Thyroid gland (tissue), 4 donors: ENCODE measurements at places on chromosomes 4 and X.
A peak's percentile ranks its signal among the peaks of the same experiment; 100 is the strongest.

DNA sequence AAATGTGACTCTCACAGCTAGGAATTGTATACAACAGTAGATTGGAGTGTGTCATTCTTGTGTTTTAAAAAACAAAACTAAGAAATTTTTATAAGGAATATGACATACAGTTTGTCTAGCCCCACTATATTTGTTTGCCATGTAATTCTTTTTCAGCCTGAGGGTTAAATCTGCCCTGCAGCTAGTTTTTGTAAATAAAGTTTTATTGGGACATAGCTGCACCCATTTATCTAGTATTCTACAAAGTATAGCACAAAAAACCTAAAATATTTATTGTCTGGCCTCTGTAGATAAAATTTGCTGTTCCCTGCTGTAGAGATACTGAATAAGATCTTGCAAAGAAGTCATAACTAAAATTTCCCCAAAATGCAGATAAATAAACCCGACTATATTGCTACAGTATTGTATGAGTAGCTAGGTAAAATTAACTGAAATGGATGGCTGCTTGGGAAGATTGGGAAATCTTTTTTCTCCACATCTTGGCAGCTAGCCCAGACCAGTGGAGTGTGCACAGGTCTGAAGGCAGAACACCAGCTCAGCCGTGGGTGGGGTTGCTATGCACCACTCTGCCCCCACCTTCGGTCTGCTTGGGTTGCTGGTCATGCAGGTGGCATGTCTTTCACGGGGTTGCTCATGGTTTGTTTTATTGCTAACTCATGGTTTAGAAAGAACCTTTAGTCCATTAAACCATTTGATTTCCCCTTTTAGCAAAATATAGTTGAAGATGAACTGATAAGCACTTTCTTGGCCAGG, 127.9 kb downstream of the KLHL8 start:
- peak; percentile 99 for DNase-seq

DNA sequence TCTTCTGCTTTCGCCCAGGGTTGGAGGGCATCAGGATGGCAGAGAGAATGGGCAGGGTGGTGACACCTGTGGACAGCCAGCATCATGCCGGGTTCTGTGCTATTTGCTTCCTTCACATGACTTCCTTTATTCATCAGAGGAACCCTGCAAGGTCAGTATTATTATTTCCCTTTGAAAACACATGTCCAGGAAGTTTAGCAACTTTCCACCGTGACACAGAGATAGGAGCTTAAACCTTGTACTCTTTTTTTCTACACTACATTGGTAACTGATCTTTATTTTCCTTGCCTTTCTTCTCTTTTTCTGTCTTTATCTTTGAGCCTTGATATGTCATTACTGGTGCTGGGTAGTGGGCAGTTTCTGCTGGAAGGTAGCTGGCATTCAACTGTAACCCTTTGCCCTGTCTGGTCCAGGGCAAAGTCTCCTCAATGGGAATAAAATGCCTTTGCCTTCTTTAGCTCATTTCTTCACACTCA, 5.0 kb upstream of the MGST2 start:
- DNase-seq = no peak

GRCh38 chr4:148030193-148030873, 298.4 kb downstream of the ARHGAP10 start:
- DNase-seq = no peak

GRCh38 chrX:3293251-3293650, 53.2 kb downstream of the MXRA5 start:
- DNase-seq = no peak

- no peak for DNase-seq
Observed at GRCh38 chr4:113499166-113499565, 262.4 kb downstream of the CAMK2D start.

DNA sequence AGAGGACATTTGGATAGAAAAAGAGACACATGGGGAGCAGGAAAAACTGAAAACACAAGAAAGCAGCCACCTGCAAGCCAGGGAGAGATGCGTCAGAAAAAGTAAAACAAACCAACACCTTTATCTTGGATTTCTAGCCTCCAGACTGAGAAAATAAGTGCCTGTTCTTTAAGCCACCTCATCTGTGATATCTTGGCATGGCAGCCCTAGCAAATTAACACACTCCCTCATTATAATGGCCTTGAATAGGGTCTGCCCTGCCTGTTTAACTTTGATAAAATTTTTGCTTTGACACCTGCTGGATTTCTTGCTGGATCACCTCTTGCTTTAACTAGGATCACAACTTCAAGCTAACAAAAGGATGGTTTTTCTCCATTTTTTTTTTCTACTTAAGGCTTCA, 1892.0 kb upstream of the IGFBP7 start:
- DNase-seq = no peak

DNA sequence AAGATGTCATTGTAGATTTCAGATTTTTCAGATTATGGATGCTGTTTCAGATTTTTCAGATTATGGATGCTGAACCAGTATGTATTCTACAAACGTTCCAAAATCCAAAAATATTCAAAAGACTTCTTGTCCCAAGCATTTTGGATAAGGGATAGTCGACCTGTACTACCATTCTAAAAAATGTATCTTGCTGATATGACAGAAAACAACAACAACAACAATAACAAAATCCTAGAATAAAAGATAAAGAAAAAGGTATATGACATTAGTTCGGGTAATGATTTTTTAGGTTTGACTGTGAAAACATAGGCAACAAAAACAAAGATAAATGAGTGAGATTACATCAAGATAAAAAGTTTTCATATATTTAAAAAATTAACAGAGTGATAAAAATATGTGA, 122.1 kb downstream of the GABRA2 start:
- DNase-seq = no peak

DNA sequence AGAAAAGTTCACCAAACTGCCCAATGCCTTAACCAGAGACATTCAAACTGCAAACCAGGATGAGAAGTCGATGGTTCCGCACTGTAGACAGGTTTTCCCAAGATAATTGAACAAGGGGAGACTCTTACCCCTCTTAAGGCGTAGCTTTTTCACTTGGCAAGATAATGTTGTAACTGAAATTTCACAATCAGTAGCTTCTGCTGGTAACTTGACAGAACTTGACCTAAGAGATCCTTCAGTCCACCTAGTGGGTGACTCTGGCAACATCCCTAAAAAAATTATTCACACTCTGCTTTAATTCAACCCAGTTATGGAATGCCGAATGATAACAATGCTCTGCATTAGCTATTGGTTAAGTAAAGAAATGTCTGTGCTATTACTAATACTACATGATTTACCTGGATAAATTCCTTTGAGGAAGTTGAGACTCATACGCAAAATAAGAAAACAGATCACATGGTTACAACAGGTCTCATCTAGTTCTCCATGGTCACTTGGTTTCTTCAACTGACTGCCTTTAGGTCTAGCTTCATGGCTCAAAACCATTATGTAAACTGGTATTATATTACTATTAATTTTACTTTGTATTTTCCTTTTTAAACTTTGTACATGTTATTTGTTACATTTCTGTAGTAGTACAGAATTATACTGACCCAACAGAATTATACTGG, 9.1 kb downstream of the ELF2 start:
- no peak for DNase-seq

- DNase-seq = no peak
Observed at GRCh38 chrX:112761242-112762207, 79.1 kb downstream of the AMOT start.

GRCh38 chr4:102614801-102615200, 113.6 kb downstream of the NFKB1 start:
- no peak for DNase-seq

GRCh38 chr4:123510221-123510620, 113.6 kb downstream of the SPRY1 start:
- no peak for DNase-seq

DNA sequence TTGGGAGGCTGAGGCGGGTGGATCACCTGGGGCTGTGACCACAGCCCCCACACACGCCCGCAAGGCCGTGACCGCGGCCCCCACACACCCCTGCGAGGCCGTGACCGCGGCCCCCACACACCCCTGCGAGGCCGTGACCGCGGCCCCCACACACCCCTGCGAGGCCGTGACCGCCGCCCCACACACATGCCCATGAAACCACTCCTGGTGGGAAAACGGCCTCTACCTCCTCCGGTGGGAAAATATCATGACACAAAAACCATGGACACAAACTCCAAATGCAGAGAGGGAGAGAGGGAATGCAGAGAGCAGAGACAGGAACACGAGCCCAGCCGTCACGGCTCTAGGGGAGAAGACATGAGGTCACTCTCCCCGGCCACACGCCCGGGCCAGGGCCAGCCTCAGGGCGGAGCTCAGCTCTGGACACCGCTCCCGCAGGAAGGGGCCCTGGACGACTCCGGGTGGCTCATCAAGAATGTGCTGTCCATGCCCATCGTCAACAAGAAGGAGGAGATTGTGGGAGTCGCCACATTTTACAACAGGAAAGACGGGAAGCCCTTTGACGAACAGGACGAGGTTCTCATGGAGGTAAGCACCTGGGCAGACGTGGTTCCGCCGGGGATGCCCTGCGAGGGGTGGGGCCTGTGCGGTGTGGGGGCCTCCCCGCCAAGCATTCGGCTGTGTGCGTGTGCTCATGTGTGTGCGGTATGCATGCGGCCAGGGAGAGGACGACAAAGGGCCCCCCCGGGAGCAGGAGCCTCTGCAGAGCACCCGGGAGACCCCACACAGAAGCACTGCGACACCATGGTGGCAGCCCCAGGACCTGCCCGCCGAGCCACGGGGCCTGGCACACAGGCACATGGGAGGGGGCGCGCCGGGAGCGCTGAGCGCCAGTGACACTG, 17.4 kb downstream of the ATP5ME start:
- no peak for DNase-seq

- DNase-seq = no peak
Observed at GRCh38 chr4:111930659-111931058, 214.6 kb upstream of the FAM241A start.

GRCh38 chr4:76265631-76266218, 14.2 kb downstream of the FAM47E start:
- no peak for DNase-seq

GRCh38 chr4:109419679-109420078, 13.9 kb upstream of the SEC24B start:
- DNase-seq = no peak

DNA sequence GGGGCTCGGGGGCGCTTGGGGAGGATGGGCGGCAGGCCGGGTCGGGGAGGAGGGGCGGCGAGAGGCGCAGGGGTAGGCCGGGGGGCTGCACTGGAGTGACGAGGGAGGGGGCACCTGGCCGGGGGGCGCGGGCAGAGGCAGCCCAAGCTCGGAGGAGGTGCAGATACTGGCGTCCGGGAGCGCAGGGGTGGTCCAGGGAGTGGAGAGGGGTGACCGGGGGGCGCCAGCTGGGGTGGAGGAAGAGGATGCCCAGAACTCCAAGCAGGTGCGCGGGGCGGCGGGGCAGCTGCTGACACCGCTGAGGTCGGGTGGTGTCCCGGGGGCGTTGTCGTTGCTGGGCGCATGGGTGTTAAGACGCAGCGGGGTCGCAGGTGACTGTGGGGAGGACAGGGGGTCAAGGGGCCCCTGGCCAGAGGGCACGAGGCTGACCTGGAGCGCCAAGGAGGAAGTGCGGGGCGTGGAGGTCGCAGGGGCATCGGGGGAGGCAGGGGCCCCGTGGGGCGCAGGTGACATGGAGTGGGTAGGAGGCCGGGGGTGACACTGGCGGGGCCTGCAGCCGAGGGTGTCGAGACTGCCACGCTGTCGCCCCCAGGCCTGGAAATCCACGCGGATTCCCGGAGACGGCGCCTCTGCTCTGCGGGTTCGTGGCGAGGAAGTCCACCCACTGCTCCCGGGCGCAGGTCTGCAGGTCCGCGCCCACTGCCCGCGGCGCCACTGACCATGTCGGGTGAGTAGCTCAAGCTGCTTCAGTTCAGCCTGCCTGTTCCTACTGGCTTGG, 928 bp downstream of the GYG2 start:
- DNase-seq = no peak

DNA sequence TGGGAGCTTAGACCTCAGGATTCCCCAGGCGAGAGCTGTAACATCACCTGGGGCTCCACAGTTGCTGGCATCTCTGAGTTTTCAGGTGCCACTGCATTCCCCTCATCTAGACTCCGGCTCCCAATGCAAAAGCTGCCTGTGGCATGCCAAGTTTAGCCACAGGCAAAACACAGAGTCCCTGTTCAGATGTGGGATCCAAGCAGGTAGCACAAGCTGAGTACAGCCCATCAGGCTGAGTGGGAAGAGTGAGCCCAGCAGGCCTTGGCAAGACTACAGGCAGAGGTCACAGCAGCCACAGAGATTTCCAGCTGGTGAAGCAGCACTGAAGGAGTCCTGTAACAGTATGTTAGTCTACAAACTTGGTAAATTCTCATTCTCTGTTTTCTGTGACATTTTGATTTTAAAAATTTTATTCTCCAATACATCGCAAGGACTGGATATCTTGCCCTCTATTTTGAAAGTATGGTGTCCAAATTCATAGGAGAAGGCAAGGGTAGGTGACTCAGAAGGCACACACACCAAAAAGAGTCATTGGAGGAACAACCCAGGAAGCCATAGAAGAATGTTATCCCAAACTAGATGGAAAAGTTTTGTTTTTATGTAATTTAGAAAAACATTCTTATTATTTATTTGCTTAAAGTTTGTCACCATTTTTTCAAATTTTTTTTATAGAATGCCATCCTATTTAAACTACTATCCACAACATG, 13.6 kb upstream of the CXCL2 start:
- peak; percentile 47 for DNase-seq

- DNase-seq = peak; percentile 73
Observed at GRCh38 chrX:55907968-55908607, 190.5 kb downstream of the RRAGB start.

DNA sequence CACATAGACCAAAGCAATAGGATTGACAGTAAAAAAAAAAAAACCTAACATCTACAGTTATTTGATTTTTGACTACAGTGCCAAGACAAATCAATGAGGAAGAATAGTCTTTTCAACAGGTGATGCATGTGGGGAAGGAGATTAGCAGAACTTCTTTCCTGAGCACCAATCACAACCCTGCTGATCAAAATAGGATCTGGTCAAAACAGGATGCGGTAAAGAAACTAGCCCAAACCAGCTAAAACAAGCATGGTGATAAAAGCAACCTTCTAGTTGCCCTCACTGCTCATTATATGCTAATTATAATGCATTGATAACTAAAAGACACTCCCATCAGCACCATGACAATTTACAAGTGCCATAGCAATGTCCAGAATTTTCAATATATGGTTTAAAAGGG, 667.5 kb downstream of the GRXCR1 start:
- DNase-seq = no peak

- DNase-seq = no peak
Observed at GRCh38 chrX:118534716-118535493, 39.3 kb downstream of the DOCK11 start.

DNA sequence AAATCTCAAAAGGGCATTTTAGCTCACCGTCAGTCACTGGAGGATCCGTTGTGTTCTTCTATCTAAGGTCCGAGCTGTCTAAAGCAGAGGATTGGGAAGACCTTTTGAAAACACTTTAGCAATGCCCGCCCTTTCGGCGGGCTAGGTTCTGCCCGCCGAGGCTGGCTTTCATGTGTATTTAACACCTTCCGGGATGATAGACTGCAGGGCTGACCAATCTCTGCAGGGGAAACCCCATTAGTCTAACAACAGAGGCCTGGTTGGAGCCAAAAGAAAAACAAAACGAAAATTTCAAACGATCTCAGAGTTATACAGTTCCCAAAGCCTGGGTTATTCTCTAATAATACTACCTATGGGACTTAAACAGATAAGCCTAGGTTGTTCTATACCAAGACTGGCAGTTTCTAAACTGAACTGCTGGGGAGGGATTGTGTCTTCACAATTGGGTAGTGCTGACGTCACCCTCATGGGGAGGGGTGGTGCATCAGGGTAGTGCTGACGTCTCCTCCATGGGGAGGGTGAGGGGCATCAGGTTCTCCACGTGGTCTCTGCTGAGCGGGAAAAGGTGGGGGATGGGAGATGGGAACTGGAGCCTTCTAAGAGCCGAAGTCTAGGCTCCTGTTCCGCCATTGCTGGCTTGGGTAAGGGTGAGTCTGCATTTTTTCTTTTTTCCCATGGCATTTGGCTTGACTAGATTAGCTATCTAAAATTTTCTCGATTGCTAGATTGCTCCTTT, 14.8 kb upstream of the CUL4B start:
- no peak for DNase-seq
